Sciatic nerve (tissue), 2 donors: ENCODE measurements at places on chromosomes 7 and 10. TPM values are rescaled to one million over a fixed set of nuclear protein-coding genes. Genes with fewer than 3 reads are reported as not detected.

The PRTFDC1 gene
- total RNA-seq: 4.7 TPM

The GPER1 gene
- total RNA-seq: 11.1 TPM

The A1CF gene
- total RNA-seq: not detected

The CREB5 gene
- total RNA-seq: 20.1 TPM

The SUGCT gene
- 7.2 TPM for total RNA-seq

The ANKRD30A gene
- 0.09 TPM for total RNA-seq

The MINDY3 gene
- total RNA-seq: 34.5 TPM

The OR13A1 gene
- total RNA-seq: not detected

The STAMBPL1 gene
- total RNA-seq: 13.6 TPM

The ABCB1 gene
- 21.0 TPM for total RNA-seq

The CPED1 gene
- 41.9 TPM for total RNA-seq

The TRPV6 gene
- 0.40 TPM for total RNA-seq

The MOGAT3 gene
- total RNA-seq: not detected

The CYP26C1 gene
- total RNA-seq: 0.85 TPM

The LAMB4 gene
- 0.89 TPM for total RNA-seq

The C7orf33 gene
- not detected for total RNA-seq

The BTBD16 gene
- 0.89 TPM for total RNA-seq

The NUTM2E gene
- not detected for total RNA-seq

The GBX1 gene
- total RNA-seq: not detected

The ERCC6 gene
- total RNA-seq: 33.5 TPM

The SPDYE5 gene
- total RNA-seq: not detected

The CLDN4 gene
- total RNA-seq: 0.85 TPM

The PALD1 gene
- total RNA-seq: 7.8 TPM
